Fibroblast of villous mesenchyme (primary cell): ENCODE measurements at places on chromosomes 3 and 15.

DNA sequence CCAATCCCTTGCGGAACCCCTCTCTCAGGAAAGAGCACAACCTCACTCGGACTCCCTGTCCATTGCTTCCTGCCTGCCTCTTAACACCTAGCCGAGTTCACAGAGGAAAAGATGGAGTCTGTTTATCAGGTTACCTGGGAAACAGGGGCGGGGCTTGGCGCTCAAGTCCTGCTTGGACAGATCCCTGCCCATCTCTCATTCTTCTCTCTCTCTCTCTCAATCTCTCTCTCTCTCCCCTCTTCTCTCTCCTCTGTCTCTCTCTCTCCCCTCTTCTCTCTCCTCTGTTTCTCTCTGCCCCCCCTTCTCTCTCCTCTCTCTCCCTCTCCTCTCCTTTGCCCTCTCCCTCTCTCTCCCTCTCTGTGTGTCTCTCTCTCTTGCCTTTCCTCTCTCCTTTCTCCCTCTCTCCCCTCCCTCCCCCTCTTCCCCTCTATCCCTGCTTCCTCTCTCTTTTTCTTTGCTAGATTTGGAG, at the start of gene EFHB:
EFHB (minus strand) TSS at position 120 of the 469 bp plus-strand sequence. CDS start 199 bp downstream, outside the sequence.
- peak; percentile 50 for DNase-seq

DNA sequence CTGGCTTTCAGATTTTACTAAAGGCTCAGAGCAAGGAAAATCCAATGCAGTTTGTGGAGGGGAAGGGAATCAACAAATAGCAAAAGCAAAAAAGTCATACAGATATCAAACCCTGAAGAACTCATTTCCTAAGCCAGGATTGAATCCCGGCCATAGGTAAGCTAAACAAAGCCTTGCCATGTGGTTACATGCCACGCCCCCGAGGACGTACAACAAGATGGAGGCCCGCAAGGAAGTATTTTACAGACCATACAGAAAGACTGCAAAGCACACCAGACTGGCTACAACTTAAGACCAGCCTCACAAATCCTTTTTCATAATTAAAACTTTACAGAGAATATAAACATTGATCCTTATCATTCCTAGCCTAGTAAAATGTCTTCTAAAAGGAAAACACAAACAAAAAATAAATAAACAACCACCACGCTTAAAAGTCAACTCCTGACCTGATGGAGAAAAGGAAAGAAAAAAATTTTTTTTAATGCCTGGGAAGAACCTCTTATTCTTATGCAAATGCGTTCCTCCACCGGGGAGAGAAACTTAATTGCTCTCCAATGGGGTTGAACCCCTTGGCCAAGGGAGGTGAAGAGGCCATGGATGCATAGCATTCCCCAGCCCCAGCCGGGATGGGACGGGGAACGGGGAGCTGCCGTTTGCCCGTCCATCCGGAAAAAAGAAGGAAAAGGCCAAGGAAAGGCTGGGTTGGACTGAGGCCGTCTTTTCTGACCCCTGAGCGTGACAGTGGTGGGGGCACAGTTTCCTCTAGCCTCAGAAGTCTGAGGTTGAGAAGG, 39.3 kb downstream of the IL1RAP start:
- DNase-seq = no peak

DNA sequence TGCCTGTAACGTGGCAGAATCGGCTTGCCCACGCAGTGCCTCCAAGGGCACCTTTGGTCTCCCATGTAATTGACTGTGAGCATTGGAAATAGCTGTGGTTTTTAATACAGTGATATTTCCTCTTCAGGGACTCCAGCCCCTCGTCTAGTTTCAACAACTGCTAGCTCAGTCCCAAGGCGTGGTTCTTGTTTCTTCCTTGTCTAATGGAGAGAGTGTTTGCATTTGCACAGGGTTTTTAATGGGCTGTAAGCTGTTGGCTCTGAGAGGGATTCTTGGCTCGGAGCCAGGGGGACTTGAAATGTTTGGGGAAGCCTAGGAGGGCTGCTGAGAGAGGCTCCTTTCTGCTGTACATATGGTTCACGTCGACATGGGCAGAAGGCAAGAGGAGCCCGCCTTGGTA, 86.2 kb downstream of the THSD4 start:
- peak; percentile 45 for DNase-seq

- DNase-seq = no peak
Measured at GRCh38 chr15:101509279-101509678, 19.8 kb upstream of the PCSK6 start.

GRCh38 chr3:71742621-71743020, 11.0 kb upstream of the GPR27 start:
- DNase-seq = no peak

DNA sequence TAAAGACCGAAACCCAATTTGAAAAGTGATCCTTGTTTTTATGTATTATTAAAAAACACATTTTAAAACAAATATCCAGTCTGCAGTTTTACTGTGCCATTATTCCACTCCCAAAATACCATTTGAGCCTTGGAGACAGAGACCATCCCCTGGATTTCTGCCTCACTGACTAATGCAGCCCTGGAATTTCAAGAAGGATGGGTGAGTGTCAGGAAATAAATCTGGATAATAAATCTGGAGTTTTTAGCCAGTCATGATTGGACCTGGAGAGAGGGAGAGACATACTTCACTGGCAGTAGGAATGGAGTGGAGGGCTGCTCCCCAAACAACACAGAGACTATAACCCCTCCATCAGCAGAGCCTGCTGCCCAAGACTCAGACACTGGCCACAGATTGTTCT, 123.3 kb downstream of the MYLK start:
- DNase-seq = no peak

DNA sequence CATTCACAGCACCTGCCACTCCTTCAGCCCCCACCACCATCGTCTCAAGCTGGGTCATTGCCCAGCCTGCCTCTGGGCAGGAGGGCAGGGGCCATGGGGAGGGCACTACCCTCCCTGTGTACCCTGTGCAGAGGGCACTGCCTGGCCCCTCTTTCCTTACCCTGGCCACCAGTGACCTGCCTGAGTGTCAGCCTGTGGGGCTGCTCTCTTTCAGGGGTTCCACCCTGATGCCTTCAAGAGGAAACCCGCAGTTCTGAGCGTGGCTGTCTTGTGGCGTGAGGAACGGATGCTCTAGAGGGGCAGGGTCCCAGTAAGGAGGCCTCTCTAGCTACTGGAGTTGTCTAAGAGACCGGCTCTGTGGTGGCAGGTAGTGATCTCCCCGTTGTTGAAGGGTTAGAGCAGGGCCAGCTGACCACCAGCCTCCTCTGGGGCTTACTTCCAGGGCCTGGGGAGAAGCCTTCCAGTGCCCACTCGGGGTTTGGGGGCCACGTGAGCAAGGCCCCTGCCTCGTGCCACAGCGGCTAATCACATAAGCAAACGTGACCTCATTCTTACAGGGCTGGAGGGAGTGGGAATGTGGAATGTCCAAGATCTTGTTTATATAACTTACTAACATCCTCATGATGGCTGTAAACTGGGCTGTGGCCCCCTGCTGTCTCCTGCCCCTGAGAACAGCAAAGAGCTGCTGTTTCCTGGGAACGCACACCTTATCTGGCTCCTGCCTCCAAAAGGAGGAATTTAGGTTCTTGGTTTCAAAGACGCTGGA, 31.4 kb upstream of the SEC13 start:
- DNase-seq = peak; percentile 93

DNA sequence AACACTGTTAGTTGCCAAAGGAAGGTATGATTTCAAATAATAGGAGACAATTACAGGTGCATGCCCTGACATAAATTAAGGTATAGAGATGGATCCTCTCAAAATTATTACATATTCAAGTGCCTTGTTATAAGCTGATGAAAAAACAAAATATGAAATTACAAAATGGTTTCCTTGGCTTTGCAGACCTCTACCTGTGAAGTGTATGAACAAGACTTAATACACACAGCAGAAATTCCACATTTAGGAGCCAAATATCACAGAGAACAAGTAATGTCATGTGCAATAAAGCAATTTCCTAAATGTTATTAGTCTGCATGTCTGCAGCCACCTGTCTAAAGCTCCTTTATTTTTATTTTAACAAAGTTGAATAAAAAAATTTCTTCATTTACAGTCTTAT, 151.5 kb downstream of the ALCAM start:
- no peak for DNase-seq

- no peak for DNase-seq
Measured at GRCh38 chr3:10416730-10417300, 88.6 kb downstream of the ATP2B2 start.

- no peak for DNase-seq
Measured at GRCh38 chr3:188711881-188712247, 459.9 kb upstream of the TPRG1 start.

DNA sequence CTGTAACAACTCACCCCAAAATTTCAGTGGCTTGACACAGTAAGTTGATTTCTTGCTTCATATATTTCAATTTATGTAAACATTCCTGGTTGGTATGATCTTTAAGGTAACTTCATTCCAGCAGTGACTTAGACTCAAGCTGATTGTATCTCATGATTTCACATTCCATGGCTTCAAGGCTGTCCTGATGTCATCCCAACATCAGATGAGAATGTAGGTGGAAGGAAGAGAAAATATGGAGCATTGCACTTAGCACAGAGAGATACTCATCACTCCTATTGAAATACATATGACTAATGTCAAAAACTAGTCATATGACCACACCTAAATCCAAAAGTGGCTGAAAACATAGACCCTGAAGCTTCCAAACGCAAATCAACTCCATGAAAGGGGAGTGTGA, 793.8 kb downstream of the TBL1XR1 start:
- DNase-seq = no peak

GRCh38 chr3:197376020-197376419, 77.6 kb upstream of the DLG1 start:
- no peak for DNase-seq

GRCh38 chr15:101637516-101637915, 14.7 kb downstream of the TM2D3 start:
- peak; percentile 11 for DNase-seq

DNA sequence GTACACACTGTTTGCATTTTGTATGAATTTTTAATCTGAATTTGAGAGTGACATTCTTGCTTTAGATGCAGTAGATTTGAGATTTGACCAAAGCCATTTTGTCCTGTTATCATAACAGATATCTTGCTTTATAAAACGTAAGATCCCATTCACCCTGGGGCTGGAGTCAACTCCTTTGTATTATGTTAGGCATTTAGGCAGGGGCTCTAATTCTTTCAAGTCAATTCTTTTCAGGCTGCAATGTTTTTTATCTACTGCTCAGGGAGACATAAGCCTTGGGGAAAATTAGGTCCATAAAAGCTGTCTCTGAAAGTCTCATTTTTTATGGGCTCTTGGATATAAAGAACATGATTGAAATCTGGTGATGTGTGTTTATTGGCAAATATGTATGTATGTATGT, 53.0 kb upstream of the CADPS start:
- DNase-seq = no peak

DNA sequence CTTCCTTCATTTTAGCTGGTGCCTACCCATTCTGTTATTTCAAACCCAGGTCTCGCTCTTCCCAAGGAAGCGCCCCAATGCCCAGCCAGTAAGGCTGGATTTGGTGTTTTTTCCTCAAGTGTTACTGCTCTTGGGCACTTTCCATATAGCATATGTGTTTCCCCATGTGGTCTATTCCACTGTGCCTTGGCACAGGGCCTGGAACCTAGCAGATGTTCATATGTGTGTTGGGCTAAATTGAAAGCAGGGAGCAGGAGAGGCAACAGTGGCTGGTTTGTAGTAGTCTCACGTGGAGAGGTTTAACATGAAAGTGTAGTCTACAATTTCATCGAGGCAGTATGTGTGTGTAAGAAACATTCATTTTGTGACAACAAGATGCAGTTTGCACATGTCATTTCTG, 48.2 kb upstream of the TEX264 start:
- DNase-seq = peak; percentile 81

DNA sequence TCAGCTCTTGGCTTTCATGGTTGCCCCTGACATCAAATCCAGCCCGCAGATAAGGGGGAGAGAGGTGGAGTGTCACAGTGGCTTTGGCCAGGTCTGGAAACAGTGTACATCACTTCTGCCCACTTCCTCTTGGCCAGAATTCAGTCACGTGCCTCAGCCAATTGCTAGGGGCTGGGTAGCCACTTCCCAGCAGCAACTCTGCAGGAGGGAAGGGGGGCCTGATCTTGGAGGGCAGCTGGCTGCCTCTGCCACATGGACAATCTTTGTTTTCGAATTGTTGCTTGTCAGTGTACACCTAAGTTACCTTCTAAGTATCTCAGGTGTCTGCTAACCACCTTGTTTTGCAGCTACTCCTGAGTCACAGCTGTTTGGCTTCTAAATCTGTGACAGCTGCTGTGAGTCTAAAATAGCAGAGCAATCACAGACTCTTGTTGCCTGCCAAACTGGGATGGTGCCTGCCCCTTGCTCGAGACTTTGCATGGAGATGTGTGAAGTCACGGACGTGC, 41.0 kb upstream of the LIMD1 start:
- peak; percentile 72 for DNase-seq

GRCh38 chr15:62644216-62644888, 398.2 kb upstream of the TPM1 start:
- no peak for DNase-seq

DNA sequence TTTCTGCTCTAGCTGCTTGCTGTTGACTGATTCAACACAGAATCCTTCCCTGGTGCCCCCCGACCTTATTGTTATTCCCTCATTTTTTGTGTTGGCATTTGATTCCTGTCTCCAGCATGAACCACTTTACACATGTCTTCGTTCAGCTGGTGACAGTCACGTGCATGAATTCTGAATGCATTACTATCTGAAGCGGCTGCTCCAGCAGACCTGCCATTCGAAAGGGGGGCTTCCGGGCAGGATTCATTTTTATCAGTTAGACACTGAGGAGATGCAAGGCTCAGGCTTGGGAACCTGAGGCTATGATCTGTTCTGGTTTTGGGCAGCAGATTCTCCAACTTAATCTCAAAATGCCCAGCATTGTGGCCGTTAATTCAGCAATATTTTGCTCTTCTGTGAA, 336.2 kb downstream of the EPHB1 start:
- no peak for DNase-seq

GRCh38 chr3:153484842-153485241, 322.8 kb downstream of the RAP2B start:
- no peak for DNase-seq

- DNase-seq = peak; percentile 53
Measured at GRCh38 chr3:31671976-31672375, 139.3 kb downstream of the STT3B start.

DNA sequence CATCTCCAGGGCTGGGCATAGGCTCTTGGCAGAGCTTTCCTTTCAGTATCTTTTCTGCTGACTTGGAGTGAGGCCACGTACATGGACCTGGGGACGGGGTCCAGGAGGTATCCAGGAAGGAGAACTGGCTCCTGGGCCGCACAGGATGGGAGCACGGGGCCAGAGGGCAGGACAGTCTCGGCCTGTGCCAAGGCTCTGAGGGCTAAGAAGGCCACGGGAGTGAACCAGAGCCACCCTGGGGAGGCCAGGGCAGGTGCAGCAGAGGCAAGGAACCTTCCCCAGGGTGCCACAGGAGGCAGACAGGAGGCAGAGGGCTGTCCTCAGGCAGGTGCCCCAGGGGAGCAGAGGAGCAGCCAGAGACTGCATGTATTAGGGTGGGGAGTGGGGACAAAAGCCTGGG, 50.3 kb downstream of the PLXNA1 start:
- DNase-seq = no peak

DNA sequence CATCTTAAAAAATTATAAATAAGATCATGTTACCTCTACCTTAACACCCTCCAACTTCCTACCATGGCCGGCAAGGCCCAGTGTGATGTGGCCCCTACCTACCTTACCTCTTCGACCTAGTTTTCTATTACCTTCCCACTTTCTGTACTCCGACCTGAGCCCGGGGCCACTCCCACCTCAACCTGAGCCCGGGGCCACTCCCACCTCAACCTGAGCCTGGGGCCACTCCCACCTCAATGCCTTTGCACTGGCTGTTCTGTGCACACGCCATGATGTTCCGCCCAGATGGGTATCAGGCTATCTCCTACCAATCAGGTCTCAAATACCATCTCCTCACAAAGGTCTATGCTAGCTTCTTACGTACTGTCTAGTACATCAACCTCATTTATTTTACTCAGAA, 66.8 kb upstream of the XXYLT1 start:
- no peak for DNase-seq
